ENCODE measurements at places on chromosomes 2 and 18.
A peak's percentile ranks its signal among the peaks of the same experiment; 100 is the strongest.

DNA sequence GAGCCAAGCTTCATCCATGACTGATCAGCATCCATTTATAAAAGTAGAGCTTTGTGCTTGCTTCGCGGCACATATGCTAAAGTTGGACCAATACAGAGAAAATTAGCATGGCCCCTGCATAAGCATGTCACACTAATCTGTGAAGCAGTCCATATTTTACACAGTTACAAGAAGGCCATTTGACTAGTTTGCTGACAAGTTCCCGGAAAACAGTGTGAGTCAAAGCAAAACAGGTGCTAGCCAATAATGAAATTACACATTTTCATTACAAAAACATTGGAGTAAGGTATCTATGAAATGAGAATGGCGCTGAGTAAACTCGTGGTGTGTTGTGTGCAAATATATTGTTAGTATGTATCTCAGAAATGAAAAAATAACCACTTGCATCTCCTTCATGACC lies 4.7 kb downstream of the ANKRD62 start:
- DNase-seq = no peak

DNA sequence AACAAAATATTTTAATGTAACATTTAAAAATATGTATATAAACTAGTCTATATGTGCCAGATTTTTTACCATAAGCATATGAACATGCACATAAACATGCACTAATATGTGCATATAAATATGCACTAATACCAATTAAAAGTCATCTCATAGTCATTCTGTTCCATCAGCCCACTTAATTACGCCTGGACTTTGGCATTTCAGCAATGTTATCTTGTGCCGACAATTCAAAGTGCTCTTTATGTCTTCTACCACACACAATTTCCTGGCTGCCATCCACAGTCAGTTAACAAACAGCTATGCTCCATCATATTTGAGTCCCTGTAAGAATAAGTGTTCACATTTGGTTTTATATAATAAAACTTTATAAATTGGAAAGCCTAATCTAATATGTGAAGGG lies 92.6 kb upstream of the TSPYL6 start:
- DNase-seq = no peak

- DNase-seq = no peak
Observed at GRCh38 chr18:40357536-40357935, 1597.5 kb upstream of the PIK3C3 start.

DNA sequence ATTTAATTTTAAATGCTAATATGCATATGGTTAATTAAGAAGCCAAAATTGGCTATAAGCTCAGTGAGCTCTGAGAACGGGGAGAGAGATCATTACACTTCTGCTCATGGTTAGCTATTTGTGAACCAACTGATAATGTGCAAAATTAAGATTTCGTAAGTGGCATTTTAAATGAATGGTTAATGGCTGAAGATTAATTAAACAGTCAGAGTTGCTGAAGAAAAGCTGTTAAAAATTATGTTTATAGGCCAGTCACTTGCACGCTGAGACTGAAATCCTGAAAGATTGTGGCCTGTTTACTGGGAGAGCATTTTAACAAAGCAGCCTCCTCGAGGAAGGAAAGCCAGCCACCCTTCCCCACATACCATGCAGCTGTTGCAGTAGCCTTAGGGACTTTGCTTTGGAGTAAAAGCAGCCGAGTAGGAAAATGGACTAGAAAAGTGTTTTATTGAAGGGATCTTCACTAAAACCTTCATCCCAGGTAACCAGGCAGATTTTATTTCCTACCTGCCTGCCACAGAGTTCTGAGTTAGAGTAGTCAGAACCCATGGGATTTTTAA lies 218.8 kb upstream of the NRP2 start:
- DNase-seq = no peak

- peak; percentile 44 for DNase-seq
Observed at GRCh38 chr18:9333441-9334328, 888 bp upstream of the TWSG1 start.

- no peak for DNase-seq
Observed at GRCh38 chr2:160952464-160953254, 207.6 kb upstream of the TANK start.

GRCh38 chr2:171432969-171433762 lies 624 bp downstream of the METTL8 start:
- DNase-seq = peak; percentile 42

GRCh38 chr2:96527286-96528005 lies 9.1 kb upstream of the ARID5A start:
- DNase-seq = no peak

GRCh38 chr2:124683536-124684428 lies 658.7 kb downstream of the CNTNAP5 start:
- no peak for DNase-seq

- DNase-seq = no peak
Observed at GRCh38 chr2:226981791-226982326, 146.0 kb downstream of the RHBDD1 start.

- DNase-seq = no peak
Observed at GRCh38 chr2:86036669-86037138, 69.0 kb downstream of the POLR1A start.

GRCh38 chr2:50345701-50346591 lies 686.0 kb downstream of the NRXN1 start:
- no peak for DNase-seq

DNA sequence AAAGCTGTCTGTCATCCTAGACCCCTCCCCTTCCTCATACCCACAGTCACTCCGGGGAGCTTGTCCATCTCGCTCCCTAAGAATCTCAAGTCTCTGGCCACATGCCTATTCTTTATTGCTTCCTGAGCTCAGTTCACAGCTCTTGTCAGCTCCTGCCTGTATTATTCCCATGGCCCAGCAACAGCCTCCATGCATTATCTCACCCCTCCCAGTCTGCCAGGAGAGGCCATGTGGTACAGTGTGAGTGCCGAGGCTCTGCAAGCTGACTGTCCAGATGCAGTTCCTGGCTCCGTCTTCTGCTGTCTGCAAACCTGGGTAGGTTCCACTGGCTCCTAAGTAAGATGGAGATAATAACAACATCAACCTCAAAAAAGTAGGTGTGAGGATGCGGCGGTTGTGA lies 79.7 kb downstream of the MRPS9 start:
- DNase-seq = no peak

GRCh38 chr18:23238152-23238531 lies 102.9 kb downstream of the CABLES1 start:
- DNase-seq = no peak

DNA sequence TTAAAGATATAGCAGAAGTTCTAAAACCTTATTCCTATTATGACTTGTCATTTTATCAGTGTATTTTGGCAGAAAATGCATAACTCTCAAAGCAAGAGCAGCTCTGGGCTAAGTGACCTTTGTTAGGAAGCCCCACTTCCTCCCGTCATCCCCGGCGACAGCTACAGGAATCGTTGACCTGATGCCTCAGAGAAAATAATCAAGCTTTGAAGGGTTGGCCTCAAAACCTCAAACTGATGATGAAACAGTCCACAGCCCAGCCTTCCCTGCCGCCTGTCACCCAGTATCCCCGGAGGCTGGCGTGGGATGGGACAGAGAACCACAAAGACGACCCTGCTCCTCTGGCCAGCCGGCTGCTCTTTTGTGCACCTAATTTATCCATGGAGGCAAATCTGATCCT lies 65.3 kb downstream of the KCNF1 start:
- DNase-seq = no peak

DNA sequence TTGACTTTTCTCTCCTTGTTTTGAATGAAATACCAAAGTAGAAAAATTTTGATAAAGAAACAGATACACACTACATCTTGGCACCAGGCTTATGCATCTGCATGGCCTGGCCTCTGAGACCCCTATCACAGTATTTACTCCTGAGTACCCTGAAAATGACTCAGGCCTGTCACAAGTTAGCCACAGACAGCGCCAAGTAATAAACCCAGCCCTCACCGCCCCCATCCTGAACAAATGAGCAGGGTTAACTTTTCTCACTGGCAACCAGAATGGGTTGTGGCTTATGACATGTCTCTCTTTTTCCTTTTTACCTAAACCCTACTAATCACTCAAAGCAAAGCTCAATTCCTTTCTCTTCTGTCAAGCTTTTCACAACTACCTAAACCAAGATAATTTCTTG lies 35.3 kb downstream of the SPRED2 start:
- no peak for DNase-seq

DNA sequence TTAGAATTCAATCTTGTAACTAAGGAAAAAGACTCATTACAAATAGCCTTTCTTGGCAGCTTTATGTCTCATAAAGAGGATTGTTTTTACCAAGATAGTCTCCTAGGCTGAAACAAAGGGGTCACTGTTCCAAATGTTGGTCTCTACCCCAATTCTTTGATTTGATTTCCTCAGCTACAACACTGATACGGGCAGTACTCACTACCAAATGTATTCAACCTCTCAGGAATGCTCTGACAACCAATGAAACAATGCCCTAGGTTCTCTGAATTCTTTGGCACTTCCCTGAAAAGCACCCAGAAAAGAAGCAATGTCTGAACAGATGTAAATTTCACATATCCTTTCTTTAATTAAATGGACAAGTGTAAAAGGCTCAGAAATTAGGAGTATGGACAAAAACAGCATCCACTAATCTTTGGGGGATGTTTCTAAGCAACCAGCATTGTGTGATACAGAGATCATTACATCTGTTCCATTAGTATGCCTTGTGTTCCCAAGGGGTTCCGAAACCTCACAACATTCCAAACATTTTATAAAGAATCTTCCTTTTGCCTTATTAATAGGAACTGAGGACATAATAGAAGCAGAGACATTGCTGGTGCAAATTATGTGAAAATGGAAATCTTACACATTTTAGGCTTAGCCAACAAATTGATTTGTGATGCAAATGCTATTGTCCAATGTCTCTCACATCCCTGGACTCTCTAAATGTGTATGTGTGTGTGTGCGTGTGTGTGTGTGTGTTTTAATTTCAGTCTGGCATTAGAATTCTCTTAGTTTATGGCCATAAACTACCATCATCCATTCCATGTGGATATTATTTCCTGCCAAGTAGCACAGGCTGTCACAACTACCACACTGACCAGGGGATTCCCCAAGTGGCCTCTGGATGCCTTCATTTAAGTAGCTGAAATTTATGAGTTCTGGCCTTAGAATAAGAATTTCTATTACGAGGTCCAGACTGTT lies 276.0 kb downstream of the MTX2 start:
- no peak for DNase-seq

GRCh38 chr2:203949228-203949627 lies 12.7 kb downstream of the ICOS start:
- no peak for DNase-seq

DNA sequence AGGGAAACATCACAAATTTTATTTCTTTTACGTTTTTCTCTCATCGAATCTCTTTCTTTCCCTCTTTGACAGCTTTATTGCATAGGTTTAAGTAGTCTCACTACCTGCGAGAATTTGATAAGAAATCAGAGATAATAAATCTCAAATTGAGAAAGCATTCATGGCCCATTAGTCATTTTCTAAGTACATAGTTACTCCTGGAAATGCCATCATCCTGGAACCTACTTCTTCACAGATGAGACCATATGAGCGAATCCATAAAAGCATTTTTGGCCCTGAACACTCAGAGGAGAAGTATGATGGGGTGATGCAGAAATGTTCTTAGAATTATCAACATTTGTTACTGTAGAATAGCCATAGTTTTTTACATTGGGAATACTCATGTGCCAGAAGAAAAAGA lies 138.0 kb upstream of the ARHGAP28 start:
- no peak for DNase-seq

- DNase-seq = no peak
Observed at GRCh38 chr2:135925571-135925970, 49.3 kb upstream of the MCM6 start.

DNA sequence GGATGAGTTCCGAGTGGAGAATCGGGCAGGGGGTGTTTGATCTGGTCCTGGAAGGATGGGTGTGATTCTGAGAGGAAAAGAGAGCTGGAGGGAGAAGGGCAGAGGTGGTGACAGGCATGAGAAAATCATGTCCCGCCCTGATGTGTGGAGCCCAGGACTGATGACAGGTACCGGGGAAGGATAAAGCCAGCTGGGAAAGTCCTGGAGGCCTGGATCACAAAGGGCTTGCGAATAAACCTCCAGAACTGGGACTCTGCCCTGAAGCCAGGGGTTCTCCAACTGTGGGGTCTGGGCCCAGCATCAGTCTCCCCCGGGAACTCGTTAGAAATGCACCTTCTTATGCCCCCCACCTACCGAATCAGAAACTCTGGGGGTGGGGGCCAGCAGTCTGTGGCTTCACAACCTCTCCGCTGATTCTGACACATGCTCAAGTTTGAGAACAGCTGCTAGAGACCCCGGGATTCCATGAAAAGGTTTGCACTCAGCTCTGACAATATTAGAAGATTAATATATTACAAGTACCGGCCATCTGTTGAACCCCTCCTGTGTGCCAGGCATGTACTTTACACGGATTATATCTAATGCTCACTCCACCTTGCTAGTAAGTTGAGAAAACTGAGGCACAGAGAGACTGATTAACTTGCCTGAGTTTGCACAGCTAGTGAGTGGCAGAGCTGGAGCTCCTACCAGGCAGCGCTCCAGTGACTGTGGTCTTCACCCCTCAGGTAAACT lies 8.0 kb downstream of the TNFRSF11A start:
- no peak for DNase-seq

DNA sequence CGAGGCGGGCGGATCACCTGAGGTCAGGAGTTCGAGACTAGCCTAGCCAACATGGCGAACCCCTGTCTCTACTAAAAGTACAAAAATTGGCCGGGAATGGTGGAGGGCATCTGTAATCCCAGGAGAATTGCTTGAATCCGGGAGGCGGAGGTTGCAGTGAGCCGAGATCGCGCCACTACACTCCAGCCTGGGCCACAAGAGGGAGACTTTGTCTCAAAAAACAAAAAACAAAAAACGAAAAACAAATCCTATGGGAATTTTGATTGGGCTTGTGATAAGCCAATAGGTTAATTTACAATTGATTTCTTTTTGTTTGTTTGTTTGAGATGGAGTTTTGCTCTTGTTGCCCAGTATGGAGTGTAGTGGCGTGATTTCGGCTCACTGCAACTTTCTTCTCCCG lies 24.2 kb upstream of the TOGARAM2 start:
- DNase-seq = no peak

DNA sequence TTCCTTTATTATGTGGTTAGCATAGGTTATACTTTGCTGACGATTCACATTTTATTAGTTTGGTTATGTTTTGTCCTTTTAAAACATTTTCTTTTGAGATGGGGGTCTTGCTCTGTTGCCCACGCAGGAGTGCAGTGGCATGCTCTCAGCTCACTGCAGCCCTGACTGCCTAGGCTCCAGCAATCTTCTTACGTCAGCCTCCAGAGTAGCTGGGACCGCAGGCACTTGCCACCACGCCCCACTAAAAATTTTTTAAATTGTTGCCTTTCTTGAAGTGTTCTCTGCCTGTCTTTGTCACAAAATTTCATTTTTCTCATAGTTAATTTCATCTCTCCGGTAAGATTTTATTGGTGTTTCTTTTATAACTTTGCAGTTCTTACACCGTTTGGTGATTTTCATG lies 18.9 kb downstream of the HRH4 start:
- no peak for DNase-seq
